A172 (cell line): ENCODE measurements at places on chromosomes 5 and 9. TPM values are rescaled to one million over a fixed set of nuclear protein-coding genes. Genes with fewer than 3 reads are reported as not detected.

DNA sequence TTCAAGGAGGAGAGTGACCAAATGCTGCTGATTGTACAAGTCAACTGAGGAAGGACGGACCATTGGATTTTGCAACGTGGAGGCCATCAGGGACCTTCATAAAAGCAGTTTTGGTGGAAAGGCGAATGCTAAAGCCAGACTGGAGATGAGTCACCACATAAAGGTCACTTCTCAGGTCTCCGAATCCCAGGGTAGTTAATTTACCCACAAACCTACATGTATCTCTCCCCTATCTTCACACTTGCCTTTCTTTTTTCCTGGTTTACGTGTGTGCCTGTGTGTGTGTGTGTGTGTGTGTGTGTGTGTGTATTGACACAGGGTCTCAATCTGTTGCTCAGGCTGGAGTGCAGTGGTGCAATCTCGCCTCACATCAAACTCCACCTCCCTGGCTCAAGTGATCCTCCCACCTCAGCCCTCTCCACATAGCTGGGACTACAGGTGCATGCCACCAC, 4.6 kb upstream of the CTNNA1 start:
- DNase-seq, result peak; percentile 37

The DNAH5 gene
- 2.1 and 2.2 TPM in 2 replicates for total RNA-seq

The SPATA31E1 gene
- total RNA-seq, result not detected in 2 replicates

The RNF183 gene
- total RNA-seq, result not detected in 2 replicates

GRCh38 chr9:72356041-72356582, 8.9 kb downstream of the ZFAND5 start:
- DNase-seq, result no peak

The FOXD4L6 gene
- not detected in 2 replicates for total RNA-seq

- peak; percentile 88 for DNase-seq
Observed at GRCh38 chr5:139660105-139660922, 12.2 kb downstream of the CXXC5 start.

The C5orf46 gene
- total RNA-seq, result not detected in 2 replicates

- DNase-seq, result no peak
Observed at GRCh38 chr5:179863449-179864085, 5.0 kb upstream of the MRNIP start.

DNA sequence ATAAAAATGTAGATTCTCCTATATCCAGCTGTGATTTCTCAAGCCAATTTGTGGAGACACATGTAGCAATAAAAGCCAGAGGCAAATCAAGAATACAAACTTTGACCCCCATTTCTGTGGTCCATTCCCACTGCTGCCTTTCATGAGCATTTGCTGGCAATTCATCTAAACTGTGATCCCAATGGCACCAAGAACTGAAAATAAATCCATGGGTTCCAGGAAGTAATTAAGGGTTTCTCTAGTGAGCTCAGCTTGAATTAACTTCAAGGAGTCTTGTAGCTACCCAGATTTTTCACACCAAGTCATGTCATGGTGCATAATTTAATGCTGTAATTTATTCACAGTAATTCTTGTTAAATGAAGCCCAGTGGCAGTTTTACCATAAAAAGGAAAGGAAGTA, 145.0 kb upstream of the SMC2 start:
- DNase-seq, result no peak

GRCh38 chr5:122362361-122362760, 50.3 kb downstream of the SNCAIP start:
- DNase-seq, result no peak

GRCh38 chr5:16577677-16578076, 39.1 kb downstream of the RETREG1 start:
- DNase-seq, result peak; percentile 33

GRCh38 chr9:88996046-88996920, 5.0 kb downstream of the S1PR3 start:
- DNase-seq, result no peak

The SHOC1 gene
- total RNA-seq, result not detected in 2 replicates

GRCh38 chr5:25027061-25027460, 382.3 kb upstream of the CDH10 start:
- DNase-seq, result no peak
